ENCODE measurements at places on chromosomes 12 and 14. TPM values are rescaled to one million over a fixed set of nuclear protein-coding genes. Genes with fewer than 3 reads are reported as not detected.

TAS2R20 gene
- total RNA-seq = 2.2 TPM

NPFF gene
- total RNA-seq = not detected

AJUBA gene
- total RNA-seq = 66.8 TPM

RAN gene
- total RNA-seq = 1,163 TPM

IFNG-AS1 gene
- total RNA-seq = not detected

PTHLH gene
- 3.4 TPM for total RNA-seq

POLR3B gene
- 10.6 TPM for total RNA-seq

All from pulmonary artery endothelial cell (primary cell).